ENCODE measurements at places on chromosomes 13 and 19. TPM values are rescaled to one million over a fixed set of nuclear protein-coding genes. Genes with fewer than 3 reads are reported as not detected.

The RGL3 gene
- 3.7 TPM for polyA plus RNA-seq

The FFAR3 gene
- not detected for polyA plus RNA-seq

The ZNF540 gene
- polyA plus RNA-seq: 0.22 TPM

The ZNF98 gene
- not detected for polyA plus RNA-seq

The ZNF888 gene
- polyA plus RNA-seq: not detected

The KRTDAP gene
- not detected for polyA plus RNA-seq

The ADGRE2 gene
- 0.26 TPM for polyA plus RNA-seq

The ZNF223 gene
- 2.2 TPM for polyA plus RNA-seq

The GIPC3 gene
- polyA plus RNA-seq: 0.12 TPM

The ZNF529 gene
- 3.1 TPM for polyA plus RNA-seq

The IGSF23 gene
- polyA plus RNA-seq: 0.35 TPM
